G401 (cell line): ENCODE measurements at places on chromosomes 12 and 14.

DNA sequence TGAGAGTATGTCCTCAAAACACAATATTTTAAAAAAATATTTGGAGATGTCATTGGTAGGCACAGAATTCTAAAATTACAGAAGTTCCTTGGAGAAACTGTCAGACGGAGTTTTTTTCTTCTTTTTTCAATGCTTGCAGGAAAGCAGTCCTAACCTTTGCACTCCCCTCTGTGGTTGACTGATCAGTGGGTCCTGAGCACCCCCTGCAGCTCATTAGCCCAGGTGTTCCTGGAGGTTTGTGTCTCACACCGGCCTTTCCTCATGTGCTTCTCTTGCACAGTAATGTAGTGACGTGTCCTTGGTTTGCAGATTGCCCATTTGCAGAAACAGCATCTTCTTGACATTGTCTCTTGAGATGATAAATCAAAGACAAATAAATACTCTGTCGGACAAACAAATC lies 513.0 kb downstream of the TMEM121 start:
- peak; percentile 14 for DNase-seq

- DNase-seq, result no peak
Measured at GRCh38 chr14:100594625-100594951, 7.4 kb upstream of the BEGAIN start.

- no peak for DNase-seq
Measured at GRCh38 chr14:59377991-59378601, 87.1 kb downstream of the GPR135 start.

DNA sequence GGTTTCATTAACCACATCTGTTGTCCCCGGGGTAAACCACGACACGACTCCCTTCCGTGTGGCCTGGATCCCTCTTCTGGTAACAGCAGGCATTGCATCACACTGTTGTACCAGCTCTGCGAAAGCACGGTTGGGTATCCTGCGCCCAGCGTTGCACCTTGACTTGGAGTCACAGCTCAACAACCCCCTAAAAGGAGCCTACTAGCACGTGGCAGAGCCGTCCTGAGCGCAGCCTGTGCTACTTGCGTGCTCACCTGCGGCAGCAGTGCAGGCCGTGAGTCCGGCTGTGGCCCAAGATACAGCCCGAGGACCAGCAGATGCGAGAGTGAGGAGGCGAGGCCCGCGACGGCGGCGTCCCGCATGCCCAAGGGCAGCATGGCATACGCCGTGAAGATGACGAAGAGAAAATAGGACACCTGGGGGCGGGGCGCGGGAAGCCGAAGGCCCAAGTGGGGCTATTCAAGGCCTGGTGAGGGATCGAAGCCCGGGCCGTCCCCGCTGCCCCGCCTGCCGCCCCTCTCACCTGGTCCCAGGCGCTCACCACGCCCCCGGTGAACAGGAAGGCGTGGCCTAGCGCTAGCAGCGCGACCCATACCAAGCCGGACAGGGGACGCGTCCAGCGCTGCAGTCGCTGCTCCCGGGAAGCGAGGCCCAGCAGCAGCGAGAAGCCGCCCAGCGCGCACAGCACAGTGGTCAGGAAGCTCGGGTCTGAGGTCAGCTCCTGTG lies 2.4 kb downstream of the ADCY4 start:
- peak; percentile 51 for DNase-seq

GRCh38 chr12:117063162-117063911 lies 35.9 kb downstream of the TESC start:
- DNase-seq, result no peak

DNA sequence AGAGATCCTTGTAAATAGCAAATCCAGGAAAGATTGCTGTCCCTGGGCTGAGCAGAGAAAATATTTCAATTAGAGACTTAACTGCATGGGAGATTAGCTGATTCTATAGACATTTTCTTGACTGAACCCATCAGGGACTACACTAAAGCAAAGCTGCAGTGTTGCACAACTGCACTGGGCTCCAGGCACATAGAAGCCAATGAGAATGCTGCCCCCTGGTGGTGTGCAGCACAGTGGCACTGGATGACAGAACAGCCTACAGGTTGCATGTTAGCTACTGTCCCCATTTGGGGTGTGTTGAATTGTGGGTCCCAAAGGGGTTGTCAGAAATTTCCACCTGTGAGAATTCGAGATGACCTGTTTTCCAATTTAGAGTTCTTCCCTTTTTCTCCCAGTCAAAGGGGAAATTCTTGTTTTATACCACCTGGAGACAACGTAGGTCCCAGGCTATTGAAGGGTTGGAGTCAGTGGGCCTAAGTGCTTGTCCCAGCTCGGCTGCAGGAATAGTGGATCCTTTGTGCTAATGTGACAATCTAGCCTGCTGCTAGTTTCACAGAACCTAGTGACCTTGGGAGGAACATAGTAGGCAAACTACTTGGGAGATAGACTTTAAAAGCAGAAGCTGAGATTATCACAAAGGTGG lies 114.7 kb downstream of the SLC8A3 start:
- peak; percentile 64 for DNase-seq

- DNase-seq, result no peak
Measured at GRCh38 chr12:49487605-49488004, 51.2 kb upstream of the KCNH3 start.

DNA sequence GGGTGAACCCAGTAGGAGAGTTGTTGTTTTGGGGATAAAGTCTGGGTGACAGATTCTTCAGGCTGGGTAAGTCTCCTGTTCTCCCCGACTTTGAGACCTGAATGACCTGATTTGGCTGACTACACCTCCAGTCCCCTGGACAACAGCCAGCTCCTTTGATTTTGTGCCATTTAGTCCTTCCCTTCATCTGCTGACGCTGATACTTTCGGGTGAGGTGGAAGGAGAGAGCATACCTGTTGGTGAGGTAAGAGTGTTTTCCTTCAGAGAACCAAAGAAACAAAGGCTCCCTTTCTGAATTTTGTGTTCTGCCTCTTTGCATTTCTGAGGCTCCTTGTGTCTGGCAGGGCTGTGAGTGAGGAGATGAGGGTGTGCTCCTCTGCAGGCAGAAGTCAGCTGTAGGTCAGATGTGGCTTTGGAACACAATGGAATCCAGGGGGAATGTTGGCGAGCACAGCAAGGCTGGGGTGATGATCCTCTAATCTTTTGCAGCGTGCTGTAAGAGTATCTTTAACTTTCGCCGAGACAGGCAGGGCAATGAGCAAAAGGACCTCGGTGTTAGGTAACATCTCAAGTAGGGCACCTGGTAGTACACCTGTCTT lies 12.1 kb downstream of the ETV6 start:
- DNase-seq, result no peak

DNA sequence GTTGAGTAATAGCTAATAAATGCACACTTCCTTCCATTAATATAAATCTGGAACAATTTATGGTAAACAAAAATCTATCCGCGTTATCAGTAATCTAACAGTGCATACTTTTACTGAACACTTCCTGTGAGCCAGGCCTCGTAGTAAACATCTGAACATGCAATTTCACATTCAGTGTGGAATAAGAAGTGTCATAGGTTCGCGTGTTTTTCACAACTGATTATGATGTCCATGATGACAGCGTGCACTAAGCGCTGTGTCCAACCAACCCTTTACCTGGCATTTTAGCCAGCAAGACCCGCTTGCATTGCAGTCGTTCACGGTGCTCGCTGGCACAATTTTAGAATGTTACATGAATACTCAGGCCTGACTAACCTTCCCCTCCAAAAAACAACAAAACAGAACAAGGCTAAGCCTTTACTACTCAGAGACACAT lies 2.1 kb downstream of the PNMA1 start:
- DNase-seq, result peak; percentile 61

- no peak for DNase-seq
Measured at GRCh38 chr14:81471062-81471461, 62.6 kb downstream of the SEL1L start.
